Stimulated activated CD4-positive, alpha-beta T cell treated with anti-CD3 and anti-CD28 coated beads, Interleukin-4, amount 100 ng/mL, for 4 hours (primary cell): ENCODE measurements at places on chromosomes 11 and 22.
A peak's percentile ranks its signal among the peaks of the same experiment; 100 is the strongest.

- peak; percentile 65 for DNase-seq
Observed at GRCh38 chr11:45146072-45147016, at the start of gene PRDM11. PRDM11 (plus strand) TSS chr11:45146639; CDS start chr11:45181767, 35,128 bp downstream.

DNA sequence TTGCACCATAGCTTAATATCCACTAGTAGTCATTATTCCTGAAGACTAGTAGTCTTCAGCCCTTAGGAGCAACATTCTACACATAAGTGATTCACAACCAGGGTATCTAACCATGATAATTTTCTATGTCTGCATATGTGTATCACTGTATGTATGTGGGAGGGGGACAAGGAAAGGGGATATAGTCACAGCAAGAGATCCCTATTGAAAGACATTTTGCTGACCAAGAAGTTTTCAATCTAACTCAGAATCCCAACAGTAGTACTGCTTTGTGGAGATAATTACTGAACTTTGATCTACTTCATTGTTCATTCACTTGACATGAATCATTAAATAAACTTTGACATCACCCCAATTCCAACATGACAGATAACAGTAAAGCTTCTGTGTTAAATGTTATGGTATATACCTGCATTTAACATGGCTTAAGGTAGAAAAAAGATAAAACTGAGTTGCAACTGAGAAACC, 10.3 kb downstream of the PIK3C2A start:
- no peak for DNase-seq

- no peak for DNase-seq
Observed at GRCh38 chr11:42576318-42576717, 735.5 kb upstream of the API5 start.

DNA sequence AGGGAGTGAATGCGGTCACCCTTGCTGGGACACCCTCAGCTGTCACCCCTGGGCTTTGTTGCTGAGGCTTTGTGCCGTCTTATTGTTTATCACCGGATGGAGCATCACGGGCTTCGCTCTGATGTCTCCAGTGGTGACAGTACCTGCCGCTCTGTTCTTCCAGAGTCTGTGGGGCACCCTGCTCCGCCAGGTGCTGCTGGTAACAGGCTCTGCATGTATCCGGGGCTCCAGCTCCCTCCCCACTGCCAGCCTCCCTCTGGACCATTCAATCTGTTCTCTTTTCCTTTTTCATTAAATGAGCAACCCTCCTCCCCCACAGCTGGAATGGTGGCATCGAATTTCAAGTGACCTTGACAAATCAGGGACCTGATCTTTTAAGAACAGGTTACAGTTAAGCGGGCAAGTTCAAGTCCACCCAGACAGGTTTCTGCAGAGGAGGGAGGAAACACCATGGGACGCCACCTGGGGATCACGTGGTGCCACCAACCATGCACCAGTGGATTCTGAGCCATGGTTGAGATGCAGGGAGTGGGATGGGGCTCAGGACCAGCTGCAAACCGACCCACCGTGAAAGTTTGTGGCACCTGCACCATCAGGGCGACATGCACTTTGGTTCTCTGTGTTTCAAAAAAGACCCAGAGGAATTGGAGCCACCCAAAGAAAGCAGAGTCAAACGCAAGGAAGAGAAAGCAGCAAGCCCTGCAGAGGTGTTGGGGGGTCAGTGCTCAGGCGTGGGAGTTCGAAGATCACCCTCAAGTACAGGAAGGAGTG, 89.3 kb downstream of the BCR start:
- DNase-seq, result no peak

- no peak for DNase-seq
Observed at GRCh38 chr22:18133452-18133851, 16.5 kb upstream of the USP18 start.

- DNase-seq, result no peak
Observed at GRCh38 chr11:43419460-43419859, 60.7 kb downstream of the TTC17 start.

DNA sequence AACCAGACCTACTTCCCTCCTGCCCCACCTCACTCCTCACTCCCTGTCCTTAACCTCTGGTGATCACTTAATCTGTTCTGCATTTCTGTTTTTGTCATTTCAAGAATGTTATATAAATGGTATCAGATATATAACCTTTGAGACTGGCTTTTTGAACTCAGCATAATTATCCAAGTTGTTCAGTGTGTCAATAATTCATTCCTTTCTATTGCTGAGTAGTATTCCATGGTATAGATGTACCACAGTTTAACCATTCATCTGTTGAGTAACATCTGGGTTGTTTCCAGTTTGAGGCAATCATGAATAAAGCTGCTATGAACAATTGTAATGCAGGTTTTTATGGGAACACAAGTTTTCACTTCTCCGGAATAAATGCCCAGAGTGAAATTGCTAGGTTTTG, 34.6 kb upstream of the B3GNT6 start:
- no peak for DNase-seq
